Neural cell (in vitro differentiated cells): ENCODE measurements at places on chromosomes 2 and 18. TPM values are rescaled to one million over a fixed set of nuclear protein-coding genes. Genes with fewer than 3 reads are reported as not detected.

The SLC9A4 gene
- 0.06 and 0.15 TPM in 2 replicates for polyA plus RNA-seq

The IL36RN gene
- polyA plus RNA-seq: not detected in 2 replicates

The WIPF1 gene
- polyA plus RNA-seq: 0.25 and 0.44 TPM in 2 replicates

The MROH2A gene
- not detected in 2 replicates for polyA plus RNA-seq

The RALBP1 gene
- polyA plus RNA-seq: 24.4 and 30.0 TPM in 2 replicates

The DSG1 gene
- polyA plus RNA-seq: not detected in 2 replicates

The TMEFF2 gene
- 24.6 and 29.1 TPM in 2 replicates for polyA plus RNA-seq

The ICOS gene
- not detected in 2 replicates for polyA plus RNA-seq

The SPP2 gene
- not detected in 2 replicates for polyA plus RNA-seq

The ARL5A gene
- polyA plus RNA-seq: 21.6 and 48.5 TPM in 2 replicates

The MC5R gene
- not detected in 2 replicates for polyA plus RNA-seq

The TLX2 gene
- polyA plus RNA-seq: not detected in 2 replicates

The NDUFAF7 gene
- polyA plus RNA-seq: 127 and 132 TPM in 2 replicates

The INHA gene
- polyA plus RNA-seq: 2.7 and 5.6 TPM in 2 replicates

The FBXO48 gene
- 0.45 and 1.1 TPM in 2 replicates for polyA plus RNA-seq

The FAM161A gene
- 12.0 and 17.5 TPM in 2 replicates for polyA plus RNA-seq

The PTPRN gene
- 66.4 and 82.1 TPM in 2 replicates for polyA plus RNA-seq

The MRPS9 gene
- 42.8 and 43.5 TPM in 2 replicates for polyA plus RNA-seq

The HOXD3 gene
- polyA plus RNA-seq: not detected in 2 replicates

The ARHGAP28 gene
- polyA plus RNA-seq: 9.8 and 10.3 TPM in 2 replicates

The FBLN7 gene
- polyA plus RNA-seq: 0.50 TPM in 1 of 2 replicates, not detected in the other

The CDKL4 gene
- not detected in 2 replicates for polyA plus RNA-seq

The SLC19A3 gene
- 2.0 and 2.9 TPM in 2 replicates for polyA plus RNA-seq

The EMILIN2 gene
- 0.12 TPM in 1 of 2 replicates, not detected in the other for polyA plus RNA-seq

The SLC11A1 gene
- polyA plus RNA-seq: 0.04 TPM in 1 of 2 replicates, not detected in the other

The OSBPL1A gene
- polyA plus RNA-seq: 19.2 and 24.9 TPM in 2 replicates
